MV-4-11 (cell line): ENCODE measurements at places on chromosomes 3 and 15.

DNA sequence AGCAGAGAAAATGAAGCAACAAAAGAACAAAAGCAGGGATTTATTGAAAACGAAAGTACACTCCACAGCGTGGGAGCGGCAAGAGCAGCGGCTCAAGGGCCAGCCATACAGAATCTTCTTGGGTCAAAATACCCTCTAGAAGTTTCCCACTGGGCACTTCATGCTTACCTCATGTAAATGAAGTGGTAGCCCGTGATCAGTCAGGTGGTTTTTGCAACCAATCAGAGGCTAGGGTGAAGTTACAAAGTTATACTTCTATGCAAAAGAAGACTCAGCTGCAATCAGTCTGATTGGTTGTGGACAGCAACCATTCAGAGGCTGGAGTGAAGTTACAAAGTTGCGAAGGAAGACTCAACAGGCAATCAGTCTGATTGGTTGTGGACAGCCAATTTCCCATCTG, 37.8 kb upstream of the TRH start:
- DNase-seq: peak; percentile 67

- DNase-seq: no peak
Measured at GRCh38 chr3:129413687-129414506, 14.5 kb downstream of the EFCAB12 start.

GRCh38 chr15:27670486-27671209, 428.5 kb downstream of the OCA2 start:
- no peak for DNase-seq

DNA sequence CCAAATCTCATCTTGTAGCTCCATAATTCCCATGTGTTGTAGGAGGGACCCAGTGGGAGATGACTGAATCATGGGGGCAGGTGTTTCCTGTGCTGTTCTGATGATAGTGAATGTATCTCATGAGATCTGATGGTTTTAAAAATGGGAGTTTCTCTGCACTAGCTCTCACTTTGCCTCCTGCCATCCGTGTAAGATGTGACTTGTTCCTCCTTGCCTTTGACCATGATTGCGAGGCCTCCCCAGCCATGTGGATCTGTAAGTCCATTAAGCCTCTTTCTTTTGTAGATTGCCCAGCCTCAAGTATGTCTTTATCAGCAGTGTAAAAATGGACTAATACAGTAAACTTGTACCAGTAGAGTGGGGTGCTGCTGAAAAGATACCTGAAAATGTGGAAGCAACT, 44.5 kb downstream of the DUT start:
- DNase-seq: no peak

GRCh38 chr3:89300526-89300925, 193.1 kb downstream of the EPHA3 start:
- DNase-seq: no peak

DNA sequence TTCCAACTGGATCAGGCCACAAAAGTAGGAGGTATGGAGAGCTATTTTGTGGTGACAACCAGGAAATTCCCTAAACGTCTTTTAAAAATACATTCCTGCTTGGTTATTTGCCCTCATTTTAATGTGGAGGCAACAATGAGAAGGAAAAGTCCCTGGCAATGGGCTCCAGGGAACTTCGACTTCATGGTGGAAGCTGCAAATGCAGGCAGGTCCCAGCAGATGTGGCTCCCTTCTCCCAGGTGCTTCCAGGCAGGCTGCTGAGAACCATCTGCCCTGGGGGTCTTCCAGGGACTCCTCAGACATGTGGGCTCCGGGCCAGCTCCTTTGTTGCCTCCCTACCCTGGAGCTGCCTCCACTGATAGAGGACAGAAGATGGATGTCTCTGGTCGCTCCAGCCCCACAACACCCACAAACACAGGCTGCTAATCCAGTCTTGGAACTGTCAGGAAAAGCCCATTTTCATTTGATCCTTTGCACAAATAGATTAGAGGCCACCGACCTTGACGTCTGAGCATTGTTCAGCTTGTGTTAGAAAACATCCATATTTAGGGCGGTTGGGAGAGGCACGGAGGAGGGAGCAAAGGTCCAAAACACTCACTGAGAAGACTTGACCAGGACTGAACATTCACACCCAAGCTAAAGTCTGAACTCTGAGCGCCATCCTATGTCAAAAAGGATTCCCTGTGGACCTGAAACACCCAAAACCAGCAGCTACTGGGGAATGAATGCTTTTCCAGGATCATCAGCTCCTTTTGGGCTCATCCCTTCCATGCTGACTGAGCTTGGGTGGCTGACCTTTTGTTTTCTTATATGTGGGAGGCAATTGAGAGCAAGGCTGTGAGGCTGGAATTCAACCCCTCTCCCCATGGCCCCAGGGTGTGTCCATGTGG, 30.2 kb upstream of the SLCO2A1 start:
- DNase-seq: no peak

GRCh38 chr15:29435811-29436210, 166.2 kb upstream of the NSMCE3 start:
- DNase-seq: no peak

- peak; percentile 100 for DNase-seq
Measured at GRCh38 chr3:186254676-186255650, 107.1 kb downstream of the DGKG start.

- peak; percentile 5 for DNase-seq
Measured at GRCh38 chr3:101195951-101196713, 124.2 kb downstream of the IMPG2 start.

DNA sequence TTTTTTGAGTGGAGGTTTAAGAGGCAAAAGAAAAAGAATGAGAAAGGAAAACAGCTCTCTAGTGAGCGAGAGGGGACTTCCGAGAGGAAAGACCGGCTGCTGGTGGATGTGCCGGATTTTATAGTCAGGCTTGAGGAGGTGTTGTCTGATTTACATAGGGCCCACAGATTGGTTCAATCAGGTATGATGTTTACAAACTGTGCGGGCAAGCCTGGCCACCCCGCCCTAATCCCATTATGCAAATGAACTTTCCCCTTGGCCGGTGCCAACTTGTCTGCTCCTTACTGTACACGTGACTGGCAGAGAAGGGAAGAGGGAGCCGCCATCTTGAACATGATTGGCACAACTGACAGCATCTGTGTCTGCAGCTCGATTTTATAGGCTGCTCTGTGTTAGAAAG, 44.7 kb downstream of the FAM43A start:
- DNase-seq: no peak
